ENCODE measurements at places on chromosomes 4 and X.

- DNase-seq, result no peak
Measured at GRCh38 chrX:123665197-123665596, 67.7 kb downstream of the THOC2 start.

DNA sequence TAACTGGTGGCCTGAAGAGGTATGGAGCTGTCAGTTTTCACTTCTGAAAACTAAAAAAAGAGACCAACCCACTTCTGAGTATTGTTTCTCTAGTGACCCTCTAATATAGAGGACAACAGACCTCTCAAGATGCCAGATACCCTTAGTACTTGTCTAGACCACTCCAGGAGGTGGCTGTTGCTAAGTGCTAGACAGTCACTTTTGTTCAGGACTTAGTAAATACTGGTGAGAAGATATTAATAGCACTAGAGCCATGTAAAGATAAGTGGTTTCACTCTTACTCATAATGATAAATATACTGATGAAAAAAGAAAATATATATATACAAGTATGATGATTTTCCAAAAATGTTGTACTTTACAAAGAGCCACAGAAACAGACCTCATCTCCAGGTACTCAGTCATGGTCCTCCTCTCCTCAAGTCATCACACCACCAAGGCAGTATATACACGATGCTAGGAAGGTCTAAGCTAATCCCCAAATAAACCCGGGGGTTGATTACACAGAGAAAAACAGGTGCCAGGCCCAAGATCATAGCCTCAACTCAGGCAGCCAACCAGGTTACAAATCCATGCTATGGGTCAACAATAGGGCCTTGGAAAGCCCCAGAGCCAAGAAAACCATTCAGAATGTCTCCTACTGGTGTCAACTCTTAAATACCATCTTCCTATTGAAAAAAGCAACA, 66.9 kb downstream of the ARHGEF9 start:
- no peak for DNase-seq

GRCh38 chr4:183264614-183265013, 55.5 kb downstream of the CLDN22 start:
- no peak for DNase-seq

- DNase-seq, result no peak
Measured at GRCh38 chrX:17860179-17860780, 818 bp downstream of the RAI2 start.

DNA sequence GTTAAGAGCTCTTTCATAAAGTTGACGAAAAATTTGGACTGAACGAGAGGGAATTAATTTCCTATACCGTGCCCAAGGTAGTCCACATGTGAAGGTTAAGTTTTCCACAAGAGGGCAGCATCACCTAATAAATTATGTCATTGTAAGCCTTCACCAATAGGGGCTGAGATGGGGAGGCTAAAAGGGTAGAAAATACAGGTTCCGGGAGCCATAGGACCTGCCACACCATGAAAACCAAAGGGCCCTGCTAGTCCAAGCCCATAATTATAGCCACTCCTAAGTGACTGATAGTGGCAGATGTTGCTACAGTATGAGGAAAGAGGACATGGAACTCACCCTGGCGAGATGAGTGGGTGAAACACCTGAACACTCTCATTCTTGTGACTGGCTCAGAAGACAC, 122.2 kb downstream of the SHROOM4 start:
- DNase-seq, result peak; percentile 42

Measured in COLO829 (cell line).